Suppressor macrophage treated with lipopolysaccharide for 1 hour (primary cell): ENCODE measurements at places on chromosomes 1 and 21.

GRCh38 chr1:110726755-110727154, 52.0 kb upstream of the KCNA3 start:
- no peak for DNase-seq

DNA sequence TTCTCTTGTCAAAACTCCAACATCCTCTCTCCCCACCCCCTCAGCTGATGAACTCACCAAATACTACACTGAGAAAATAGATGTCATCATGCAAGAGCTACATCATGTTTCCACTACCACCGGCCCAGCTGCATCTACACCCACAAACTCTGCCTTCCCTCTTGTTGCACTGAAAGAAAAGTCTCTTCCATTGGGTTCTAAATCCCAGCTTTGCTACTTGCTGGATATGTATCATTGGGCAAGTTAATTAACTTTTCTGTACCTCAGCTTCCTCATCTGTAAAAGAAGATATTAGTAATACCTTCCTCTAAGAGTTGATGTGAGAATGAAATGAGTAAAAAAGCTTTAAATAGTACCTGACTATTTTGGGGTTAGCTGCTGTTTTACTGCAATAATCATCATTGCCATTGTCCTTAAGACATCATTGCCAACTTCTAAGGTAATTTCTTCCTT, 108.6 kb downstream of the OLFML2B start:
- peak; percentile 46 for DNase-seq

- peak; percentile 61 for DNase-seq
Measured at GRCh38 chr21:31137960-31138359, 99.7 kb upstream of the KRTAP19-8 start.

DNA sequence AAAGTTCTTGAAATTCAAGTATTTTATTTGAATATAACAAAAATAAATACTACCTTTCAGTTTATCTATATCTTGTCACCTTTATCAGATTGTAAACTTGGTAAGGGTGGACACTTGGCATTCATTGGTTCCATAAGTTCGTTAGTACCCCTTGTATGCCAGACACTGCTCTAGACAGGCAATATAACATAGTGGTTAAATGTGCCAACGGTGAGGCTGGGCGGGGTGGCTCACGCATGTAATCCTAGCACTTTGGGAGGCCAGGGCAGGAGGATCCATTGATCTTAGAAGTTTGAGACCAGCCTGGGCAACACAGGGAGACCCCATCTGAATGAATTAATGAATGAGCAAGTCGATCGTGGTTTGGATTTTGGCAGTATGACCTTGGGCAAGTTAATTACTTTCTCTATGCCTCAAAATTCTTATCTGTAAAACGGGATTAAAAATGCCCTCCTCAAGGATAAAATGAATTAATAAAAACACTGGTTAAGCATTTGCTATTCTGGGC, 26.3 kb upstream of the SH3D21 start:
- no peak for DNase-seq

GRCh38 chr1:77412069-77412819, 130.4 kb downstream of the AK5 start:
- peak; percentile 51 for DNase-seq
